ENCODE measurements at places on chromosomes 2 and 18. TPM values are rescaled to one million over a fixed set of nuclear protein-coding genes. Genes with fewer than 3 reads are reported as not detected.
A peak's percentile ranks its signal among the peaks of the same experiment; 100 is the strongest.

Gene DUSP19
- 0.85 TPM for polyA plus RNA-seq

Gene TMEM169
- polyA plus RNA-seq: 0.30 TPM

Gene UGT1A10
- not detected for polyA plus RNA-seq

Gene SLC8A1
- polyA plus RNA-seq: 3.2 TPM

Gene ELOA2
- polyA plus RNA-seq: not detected

Gene CEP76
- 6.4 TPM for polyA plus RNA-seq

Gene SERPINB3
- polyA plus RNA-seq: not detected

Gene G6PC2
- polyA plus RNA-seq: not detected

Gene FLACC1
- polyA plus RNA-seq: 0.44 TPM

Gene FZD7
- polyA plus RNA-seq: 16.1 TPM

Gene NOL4
- polyA plus RNA-seq: 0.49 TPM

Gene GBX2
- 0.03 TPM for polyA plus RNA-seq

Gene DSG2
- not detected for polyA plus RNA-seq

- DNase-seq: no peak
Observed at GRCh38 chr2:20541651-20542050, 94.8 kb downstream of the RHOB start.

GRCh38 chr2:109294523-109294922 is 165.5 kb downstream of the SH3RF3 start:
- DNase-seq: no peak

- peak; percentile 75 for DNase-seq
Observed at GRCh38 chr2:61017003-61017555, 441 bp upstream of the PEX13 start.

DNA sequence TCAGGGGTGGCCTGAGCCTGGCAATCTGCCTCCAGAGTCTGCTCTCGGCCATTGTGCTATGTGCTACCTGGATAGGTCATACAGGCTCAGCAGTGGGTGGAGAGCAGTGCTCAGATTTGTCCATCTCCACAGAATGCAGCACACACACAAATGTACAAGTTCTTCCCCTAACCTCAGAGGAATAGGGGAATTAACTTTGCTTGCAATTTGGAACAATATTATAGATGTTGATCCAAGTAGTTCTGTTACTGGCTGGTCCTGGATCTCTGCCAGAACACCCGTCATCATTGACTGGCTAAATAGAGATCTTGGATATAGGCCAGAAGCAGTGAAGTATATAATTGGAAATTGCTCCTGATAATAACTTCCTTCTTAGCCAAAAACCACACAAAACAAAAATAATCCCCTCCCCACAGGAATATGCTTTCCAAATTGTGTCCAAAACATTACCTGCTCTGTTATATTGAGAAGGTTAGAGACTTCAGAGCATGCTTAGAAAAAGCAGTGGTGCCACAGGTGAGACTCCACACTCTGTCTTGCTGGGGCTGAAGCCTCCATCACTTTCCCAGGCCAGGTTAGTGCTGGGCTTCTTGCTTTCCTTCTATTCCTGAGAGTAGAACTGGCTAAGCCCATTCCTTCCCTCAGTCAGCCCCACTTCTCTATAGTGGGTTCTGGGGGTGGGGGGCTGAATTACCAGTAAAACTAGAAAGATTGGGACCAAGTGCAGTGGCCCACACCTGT is 38.8 kb downstream of the NCAPH start:
- DNase-seq: peak; percentile 64

DNA sequence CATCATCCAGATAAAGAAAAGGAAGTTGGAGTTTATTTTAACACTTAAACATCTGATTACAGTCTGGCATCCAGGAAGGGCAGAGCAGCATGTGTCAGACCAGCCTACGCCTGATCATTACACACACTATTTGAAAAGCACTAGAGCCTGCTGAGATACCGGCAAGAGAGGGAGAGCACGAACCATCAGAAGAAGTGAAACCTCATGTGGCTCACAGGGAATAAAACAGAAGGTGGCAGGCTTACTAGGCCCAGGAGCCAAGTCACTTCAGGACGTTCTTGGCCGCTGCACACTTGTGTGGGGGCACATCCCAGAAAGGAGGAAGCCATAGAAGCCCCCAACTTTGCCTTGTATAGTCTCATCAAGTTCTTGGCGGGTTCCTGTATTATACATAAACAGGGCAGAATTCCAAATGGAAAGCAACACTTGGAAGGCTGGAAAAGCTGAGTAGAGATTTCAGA is 105.5 kb downstream of the UGGT1 start:
- DNase-seq: no peak

- DNase-seq: peak; percentile 19
Observed at GRCh38 chr2:35428548-35428947, 927.0 kb upstream of the CRIM1 start.

- no peak for DNase-seq
Observed at GRCh38 chr18:475202-476031, 25.1 kb downstream of the COLEC12 start.

DNA sequence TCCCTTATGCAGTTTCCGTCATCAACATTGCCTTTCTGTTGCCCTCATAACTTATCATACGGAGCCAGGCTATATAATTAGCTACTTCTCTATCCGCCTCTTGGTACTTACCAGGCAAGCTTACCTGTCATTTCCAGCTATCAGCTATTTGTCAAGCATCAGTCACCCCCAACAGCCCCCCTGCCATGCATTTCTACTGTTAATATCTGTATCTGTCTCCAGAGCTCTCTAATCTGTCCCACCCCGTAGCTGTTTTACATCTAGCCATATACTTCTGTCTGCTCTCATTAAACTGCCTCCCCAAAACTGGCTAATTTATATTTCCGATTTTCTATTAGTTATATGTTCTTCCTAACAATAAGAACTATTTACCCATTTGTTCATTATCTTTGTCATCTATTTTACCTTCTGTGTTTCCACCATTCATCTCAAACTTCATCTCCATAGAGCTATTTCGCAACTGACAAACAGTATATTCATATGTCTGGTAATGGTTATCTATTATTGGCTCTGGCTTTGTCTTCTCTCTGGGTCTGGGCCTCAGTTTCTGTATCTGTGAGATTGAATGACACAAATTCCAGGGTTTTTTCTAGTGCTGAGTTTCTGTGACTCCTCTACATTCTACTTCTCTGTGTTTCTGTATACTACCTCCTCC is 9.6 kb downstream of the EMX1 start:
- DNase-seq: peak; percentile 30

GRCh38 chr18:3594760-3595368 is 144.9 kb downstream of the TGIF1 start:
- no peak for DNase-seq

DNA sequence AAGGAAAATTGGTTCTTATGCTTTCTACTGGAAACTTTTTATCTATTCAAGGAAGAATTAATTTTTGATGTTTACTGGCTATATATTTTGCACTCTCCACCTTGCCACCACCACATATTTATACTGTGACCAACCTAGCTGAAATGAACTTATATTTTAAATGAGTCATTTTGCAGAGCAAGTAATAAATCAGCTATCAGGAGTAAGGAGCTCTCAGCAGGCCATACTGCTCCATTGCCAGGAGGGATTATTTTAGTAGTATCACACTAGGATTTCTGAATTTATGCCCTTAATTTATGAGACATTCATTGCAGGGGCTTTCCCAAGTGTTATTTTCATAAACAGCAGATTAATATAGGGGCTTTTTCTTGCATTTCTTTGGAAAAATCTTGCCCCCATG is 125.8 kb upstream of the CYP1B1 start:
- no peak for DNase-seq

- no peak for DNase-seq
Observed at GRCh38 chr18:5451871-5452270, 91.9 kb downstream of the EPB41L3 start.

- DNase-seq: peak; percentile 73
Observed at GRCh38 chr18:48827291-48828193, 123.2 kb downstream of the SMAD7 start.

DNA sequence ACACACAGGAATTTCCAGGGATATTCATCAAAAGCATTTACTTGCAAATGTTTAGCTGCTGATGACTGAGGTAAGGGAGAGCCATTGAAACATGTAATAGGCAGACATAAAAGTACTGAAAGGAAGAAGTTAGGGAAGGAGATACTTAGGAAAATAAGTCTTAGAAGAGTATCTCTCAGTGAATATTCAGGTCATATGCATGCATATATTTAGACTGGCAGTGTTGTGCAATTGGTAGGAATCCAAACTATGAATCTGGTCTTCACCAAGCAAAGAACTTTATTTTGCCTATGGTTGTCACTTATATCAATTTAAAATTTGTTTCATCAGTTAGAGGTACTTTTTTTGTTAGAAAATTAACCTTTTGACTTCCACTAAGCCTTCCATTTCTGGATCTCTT is 1490.7 kb downstream of the SUCLG1 start:
- DNase-seq: no peak

- DNase-seq: no peak
Observed at GRCh38 chr2:53535234-53535840, 232.3 kb upstream of the CHAC2 start.

- DNase-seq: no peak
Observed at GRCh38 chr2:159094173-159094737, 125.8 kb downstream of the TANC1 start.

GRCh38 chr2:171160956-171161740 is 455 bp upstream of the TLK1 start:
- peak; percentile 92 for DNase-seq

- DNase-seq: no peak
Observed at GRCh38 chr2:125644257-125644656, 1011.7 kb upstream of the GYPC start.

DNA sequence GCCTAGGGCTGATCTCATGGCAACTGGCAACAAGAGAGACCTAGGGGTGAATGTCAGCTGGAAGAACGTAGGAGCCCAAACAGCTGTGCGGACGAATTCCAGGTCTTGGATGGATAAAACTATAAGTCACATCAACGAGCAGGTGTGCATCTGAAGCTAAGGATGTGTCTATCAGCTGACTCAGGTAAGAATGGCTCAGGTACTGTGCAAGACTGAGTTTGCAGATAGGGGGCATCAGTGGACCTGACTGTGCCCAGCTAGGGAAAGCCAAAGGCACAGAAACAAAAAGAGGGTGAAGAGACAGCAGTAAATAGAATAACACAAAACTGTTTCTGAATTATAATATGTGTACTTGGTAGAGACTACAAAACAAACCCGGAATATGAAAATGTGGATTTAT is 357.3 kb downstream of the ZEB2 start:
- DNase-seq: no peak

GRCh38 chr2:64862623-64863022 is 126.6 kb upstream of the SLC1A4 start:
- DNase-seq: no peak

DNA sequence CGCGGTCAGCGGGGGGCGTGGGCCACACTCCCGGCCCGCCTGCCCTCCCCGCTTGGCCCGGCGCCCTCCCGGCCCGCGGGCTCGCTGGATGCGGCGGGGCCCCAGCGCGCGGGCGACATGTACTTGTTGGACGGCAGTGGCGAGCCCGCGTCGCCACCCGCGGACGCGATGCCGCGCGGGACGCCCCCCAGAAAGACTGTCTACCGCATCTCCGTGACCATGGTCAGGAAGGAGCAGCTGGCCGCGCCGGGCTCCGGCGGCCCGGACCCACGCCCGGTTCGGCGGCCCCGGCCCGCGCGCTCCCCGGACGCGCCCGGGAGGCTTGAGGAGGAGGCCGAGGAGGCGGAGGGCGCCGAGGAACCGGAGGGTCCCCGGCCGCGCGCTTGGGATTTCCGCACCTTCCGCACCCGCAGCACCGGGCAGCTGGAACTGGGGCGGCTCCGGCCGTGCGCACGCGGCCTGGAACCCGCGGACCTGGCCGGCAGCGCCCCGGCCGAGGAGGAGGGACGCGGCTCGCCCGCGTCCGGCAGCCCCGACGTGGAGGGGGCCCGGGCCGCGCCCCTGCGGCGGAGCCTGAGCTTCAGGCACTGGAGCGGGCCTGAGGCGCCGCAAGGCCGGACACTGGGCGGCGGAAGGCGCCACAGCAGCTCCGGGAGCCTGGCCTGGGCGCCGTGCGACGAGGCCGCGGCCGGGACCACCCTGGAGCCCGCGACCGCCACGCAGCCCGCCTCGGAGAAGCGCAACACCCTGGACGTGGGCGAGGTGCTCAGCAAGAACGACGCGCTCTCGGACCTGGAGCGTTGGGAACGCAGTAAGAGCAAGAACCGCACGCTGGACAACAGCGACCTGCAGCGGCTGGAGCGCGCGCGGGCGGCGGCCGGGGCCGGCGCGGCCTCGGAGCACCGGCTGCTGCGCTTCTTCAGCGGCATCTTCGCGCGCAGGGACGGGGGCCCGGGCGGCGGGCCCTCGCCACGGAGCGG is 176.4 kb downstream of the AGAP1 start:
- DNase-seq: peak; percentile 87

GRCh38 chr18:24015639-24016631 is 1.4 kb downstream of the TTC39C start:
- peak; percentile 21 for DNase-seq

GRCh38 chr2:86135653-86136052 is 29.6 kb downstream of the PTCD3 start:
- no peak for DNase-seq

DNA sequence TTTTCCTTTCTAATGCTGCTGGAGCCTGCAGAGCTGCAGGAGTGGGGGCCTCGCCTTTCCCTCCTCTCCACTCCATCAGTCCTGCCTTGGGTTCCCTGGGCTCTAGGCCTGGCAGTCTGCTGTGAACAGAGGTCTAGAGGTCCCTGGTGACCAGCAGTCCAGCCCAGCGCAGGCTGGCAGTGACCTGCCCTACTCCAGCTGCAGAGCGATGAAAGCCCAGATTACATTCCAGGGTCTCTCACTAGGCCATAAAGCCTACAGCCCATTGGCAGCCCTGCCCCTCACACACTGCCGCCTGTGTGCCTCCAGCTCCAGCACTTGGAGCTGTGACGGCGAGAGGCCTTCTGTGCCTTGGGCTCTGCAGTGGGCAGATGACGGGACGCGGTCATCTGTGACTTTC is 14.8 kb upstream of the MAL start:
- no peak for DNase-seq

- DNase-seq: no peak
Observed at GRCh38 chr2:161133366-161133765, 26.9 kb upstream of the TANK start.

GRCh38 chr2:128557069-128557468 is 238.4 kb upstream of the HS6ST1 start:
- no peak for DNase-seq

DNA sequence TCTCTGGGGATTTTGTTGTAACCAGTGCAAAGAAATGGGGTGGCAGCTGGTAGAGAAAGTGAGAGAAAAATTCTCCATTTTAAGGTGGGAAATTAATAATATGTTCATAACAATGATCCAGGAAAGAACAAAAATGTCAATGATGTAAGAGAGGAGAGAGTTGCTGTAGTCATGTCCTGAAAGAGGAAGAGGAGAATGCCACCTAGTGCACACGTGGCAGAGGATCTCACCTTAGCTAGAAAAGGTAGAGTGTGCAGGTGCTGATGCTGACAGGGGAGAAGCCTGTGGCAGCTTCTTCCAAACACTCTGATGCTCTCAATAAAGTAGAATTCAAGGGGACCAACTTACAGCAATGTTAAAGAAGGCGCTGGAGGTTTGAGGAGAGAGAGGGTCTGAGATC is 282.9 kb upstream of the PKDCC start:
- DNase-seq: no peak

- DNase-seq: no peak
Observed at GRCh38 chr2:6679471-6679870, 186.2 kb downstream of the CMPK2 start.

GRCh38 chr2:37585295-37585908 is 86.0 kb downstream of the CDC42EP3 start:
- no peak for DNase-seq

Measured in SK-N-SH (cell line).